ENCODE measurements at places on chromosomes 6 and 20.

DNA sequence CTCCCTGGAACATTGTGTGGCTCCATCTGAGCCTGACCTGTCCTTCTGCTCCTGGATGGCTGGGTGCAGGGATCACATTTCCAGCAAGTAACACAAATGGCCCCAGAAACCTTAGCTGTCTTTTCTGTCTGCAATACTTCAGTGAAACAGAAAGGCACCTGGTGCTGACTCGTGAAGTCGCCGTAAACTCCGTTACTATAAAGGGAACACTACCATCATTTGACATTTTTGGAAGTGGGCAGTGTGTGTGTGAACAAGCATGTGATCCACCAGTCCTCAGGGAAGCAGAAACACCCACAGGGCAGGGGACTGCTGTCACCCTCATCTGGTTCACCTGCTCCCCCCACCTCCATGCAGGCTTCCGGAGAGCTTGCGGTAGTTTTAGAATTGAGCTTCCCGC is 23.9 kb downstream of the SERPINB6 start:
- DNase-seq = no peak

- no peak for DNase-seq
These were observed 155.4 kb downstream of the ZFAND3 start for GRCh38 chr6:37974943-37975342.

DNA sequence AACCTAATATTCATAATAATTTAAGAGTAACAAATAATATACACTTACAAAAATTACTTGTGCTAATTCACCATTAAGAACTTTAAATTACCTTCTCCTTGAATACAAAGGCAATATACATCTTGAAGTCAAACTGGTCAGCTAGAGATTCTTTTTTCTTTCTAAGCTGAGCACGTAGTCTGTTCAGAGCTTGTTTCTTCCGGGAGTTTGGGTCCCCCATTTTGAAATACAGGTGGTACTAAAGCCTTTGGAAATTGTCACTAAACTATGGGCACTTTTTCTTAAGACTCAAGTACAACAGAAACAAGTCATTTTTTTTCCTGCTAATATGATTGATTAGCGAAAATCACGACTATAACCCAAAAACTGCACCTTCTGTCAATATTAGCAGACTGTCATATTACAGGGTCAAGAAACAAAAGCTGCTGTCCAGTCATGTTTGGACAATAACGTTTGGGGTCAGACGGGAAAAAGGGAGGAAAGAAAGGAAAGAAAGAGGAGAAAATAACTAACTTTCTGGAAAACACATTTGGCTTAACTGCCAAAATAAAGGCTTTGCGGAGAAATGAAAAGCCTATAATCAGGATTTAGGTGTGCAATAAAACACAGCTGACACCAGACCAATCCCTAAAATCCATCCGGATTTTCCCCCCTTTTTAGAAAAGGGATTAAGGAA is 367 bp downstream of the C6orf62 start:
- DNase-seq = no peak

DNA sequence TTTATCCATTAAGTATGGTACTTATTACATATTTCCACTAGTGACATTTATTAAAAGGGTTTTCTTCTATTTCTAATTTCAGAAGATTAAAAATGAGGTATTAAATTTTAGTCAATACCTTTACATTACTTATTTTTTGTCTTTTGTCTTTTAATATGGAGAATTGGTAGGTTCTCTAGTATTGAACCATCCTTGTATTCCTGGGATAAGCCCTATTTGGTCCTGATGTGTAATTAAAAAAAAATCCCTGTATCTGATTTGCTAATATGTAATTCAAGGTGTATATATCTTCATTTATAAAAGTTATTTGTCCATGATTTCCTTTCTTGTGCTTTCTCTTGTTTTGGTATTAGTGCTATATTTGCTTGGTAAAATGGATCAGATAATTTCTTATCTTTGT is 153.7 kb downstream of the TRMT11 start:
- no peak for DNase-seq

GRCh38 chr6:118992186-118992795 is 57.3 kb upstream of the MCM9 start:
- no peak for DNase-seq

- no peak for DNase-seq
These were observed 1.8 kb upstream of the FBXL4 start for GRCh38 chr6:98949589-98949988.

All from GM20000 (cell line).